LoVo (cell line): ENCODE measurements at places on chromosomes 3 and 15.

- DNase-seq: no peak
Measured at GRCh38 chr15:67175643-67176071, 78.8 kb downstream of the AAGAB start.

DNA sequence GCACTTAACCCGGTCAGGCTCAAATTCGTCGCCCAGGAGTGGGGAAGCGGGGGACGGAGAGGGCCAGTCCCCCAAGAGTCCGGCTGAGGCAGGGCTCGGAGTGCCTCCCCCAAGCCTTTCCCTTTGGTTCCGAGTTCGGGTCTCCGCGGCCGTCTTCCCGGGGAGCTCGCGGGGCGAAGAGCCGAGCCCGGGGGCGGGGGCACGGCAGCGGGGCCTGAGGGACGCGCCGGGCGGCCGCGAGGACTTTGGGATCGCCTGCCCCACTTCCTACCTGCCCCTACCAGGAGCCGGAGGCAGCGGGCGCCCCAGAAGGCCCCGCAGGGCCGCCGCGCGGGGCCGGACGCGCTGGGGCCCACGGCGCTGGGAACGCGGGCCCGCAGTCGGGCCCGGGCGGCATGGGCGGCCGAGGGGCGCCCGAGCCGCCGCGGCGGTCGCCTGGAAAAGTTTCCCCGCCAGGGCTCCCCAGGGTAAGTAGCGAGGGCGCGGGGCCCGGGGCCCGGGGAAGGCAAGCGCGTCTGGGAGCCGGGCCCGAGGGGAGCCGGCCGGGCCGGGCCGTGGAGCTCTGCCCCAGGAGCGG lies 2.8 kb downstream of the FURIN start:
- no peak for DNase-seq

DNA sequence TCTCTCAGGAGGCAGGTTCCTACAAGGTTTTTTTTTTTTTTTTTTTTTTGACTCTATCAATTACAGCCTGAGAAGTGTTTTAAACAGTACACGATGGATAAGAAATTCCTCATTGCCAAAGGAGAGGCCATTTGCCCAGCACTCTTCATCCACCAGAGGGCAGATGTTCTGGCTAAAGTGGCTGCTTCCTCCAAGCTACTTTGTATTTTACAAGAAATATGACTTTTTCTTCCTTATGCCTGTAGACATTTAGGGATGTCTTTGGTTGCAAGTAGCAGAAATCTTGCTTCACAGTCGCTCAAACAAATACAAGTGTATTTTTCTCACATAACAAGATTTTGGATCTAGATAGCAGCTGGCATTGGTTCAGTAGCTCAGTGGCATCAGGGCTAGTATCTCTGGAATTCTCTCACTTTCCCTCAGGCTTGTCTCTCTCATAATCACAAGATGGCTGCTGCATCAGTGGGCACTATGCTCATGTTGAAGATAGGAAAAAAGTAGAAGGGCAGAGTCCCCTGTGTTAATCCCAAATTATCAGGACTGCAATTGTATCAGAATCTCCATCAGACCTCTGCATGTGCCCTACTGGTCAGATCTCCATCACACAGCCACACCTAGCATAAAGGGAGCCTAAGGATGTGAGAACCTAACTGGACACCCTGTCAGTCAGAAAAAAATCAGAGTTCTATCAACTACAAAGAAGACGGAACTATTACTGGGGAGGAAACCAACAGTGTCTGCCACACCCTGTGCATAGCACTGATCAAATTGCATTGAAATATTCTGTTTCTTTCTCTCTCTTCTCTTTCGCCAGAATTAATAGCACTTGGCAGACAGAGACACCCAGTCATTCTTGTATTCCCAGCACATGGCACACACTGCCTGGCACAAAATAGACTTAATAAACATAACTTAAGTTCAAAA lies 138.9 kb upstream of the COL8A1 start:
- peak; percentile 26 for DNase-seq

- no peak for DNase-seq
Measured at GRCh38 chr15:72472992-72473610, 1.0 kb upstream of the ARIH1 start.

DNA sequence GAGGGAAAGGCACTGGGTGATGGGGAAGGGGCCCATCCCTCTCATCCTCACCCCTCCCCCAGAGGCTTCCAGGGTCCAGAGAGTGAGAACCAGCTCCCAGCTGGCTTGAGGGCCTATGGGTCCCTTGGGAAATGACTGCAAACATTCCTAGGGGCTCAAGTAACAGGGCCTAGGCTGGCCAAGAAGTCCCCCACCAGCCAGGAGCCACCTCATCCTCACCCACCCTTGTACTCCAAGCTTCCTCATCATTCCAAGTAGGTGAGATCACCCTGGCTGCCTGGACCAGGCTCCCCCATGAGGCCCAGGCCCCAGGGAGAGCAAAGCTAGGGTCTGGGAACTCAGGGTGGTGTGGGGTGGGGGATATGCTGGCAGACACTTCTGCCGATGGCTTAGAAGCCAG lies 14.8 kb downstream of the LOXL1 start:
- peak; percentile 16 for DNase-seq

- DNase-seq: no peak
Measured at GRCh38 chr3:52405066-52405465, 39.8 kb downstream of the SEMA3G start.

- DNase-seq: no peak
Measured at GRCh38 chr15:32674681-32675080, 33.2 kb downstream of the SCG5 start.

- peak; percentile 89 for DNase-seq
Measured at GRCh38 chr15:73051807-73052652, at the start of gene NEO1. Gene NEO1, plus strand, starts transcription at chr15:73052463. Its CDS starts 213 bp downstream, at chr15:73052676.
